Stimulated activated CD4-positive, alpha-beta T cell treated with anti-CD3 and anti-CD28 coated beads, Interleukin-12 subunit alpha, Interleukin-12 subunit beta, amount 100 ng/mL, for 24 hours (primary cell): ENCODE measurements at places on chromosomes 4 and X.

DNA sequence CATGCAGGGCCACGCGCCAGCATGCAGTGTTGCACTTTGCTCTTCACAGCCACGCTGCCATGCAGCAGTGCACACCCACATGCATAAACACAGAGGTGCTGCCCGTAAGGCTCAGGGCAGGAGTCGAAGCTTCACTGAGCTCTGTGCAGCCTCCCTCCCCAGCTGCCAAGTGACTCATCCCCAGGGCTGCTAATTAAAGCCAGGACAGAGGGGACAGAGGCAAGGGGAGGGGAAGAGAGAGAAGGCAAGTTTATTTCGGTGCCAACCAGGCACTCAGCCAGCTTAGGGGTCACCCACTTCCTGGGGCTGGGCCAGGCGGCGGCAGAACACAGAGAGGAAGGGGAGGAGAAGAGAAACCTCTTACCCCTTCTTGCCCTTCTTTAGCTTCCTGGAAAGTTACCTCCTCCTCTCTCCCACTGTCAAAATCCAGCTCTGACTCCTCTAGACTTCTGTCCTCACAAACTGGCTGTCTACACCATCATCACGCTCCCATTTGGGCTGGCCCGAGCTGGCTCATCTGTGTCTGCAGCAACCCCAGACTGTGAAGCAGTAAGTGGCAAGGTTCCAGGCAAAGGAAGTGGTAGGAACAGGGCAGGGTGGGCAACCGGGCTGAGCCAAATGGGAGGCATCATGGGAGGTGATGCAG lies 6.2 kb upstream of the IQSEC2 start:
- no peak for DNase-seq

DNA sequence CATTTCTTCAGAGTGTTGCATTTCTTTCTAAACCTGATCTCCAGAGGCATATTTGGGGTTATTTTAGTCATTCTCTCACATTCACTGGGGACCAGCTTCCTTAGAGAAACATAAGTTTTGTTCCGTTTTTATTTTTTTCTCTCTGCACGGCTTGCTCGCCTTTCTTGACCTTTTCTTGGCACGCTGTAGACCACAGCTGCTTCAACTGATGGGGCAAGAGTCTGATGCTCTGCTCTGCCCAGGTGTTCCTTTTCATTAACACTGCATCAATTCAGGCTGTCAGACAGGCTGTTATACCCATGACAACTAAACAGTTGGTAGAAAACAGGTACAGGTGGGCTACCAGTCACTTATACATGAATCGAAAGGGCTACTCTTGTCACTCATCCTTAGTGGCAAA lies 682.2 kb upstream of the DIAPH2 start:
- no peak for DNase-seq

GRCh38 chr4:48748949-48749596 lies 31.0 kb downstream of the FRYL start:
- DNase-seq: no peak

- DNase-seq: no peak
Measured at GRCh38 chr4:20075248-20075871, 176.3 kb upstream of the SLIT2 start.

GRCh38 chr4:109978704-109979454 lies 66.2 kb downstream of the EGF start:
- no peak for DNase-seq
